Amniotic stem cell (primary cell): ENCODE measurements at places on chromosomes 16 and 17.
A peak's percentile ranks its signal among the peaks of the same experiment; 100 is the strongest.

- DNase-seq: no peak
Measured at GRCh38 chr16:54422569-54422978, 136.0 kb upstream of the IRX3 start.

DNA sequence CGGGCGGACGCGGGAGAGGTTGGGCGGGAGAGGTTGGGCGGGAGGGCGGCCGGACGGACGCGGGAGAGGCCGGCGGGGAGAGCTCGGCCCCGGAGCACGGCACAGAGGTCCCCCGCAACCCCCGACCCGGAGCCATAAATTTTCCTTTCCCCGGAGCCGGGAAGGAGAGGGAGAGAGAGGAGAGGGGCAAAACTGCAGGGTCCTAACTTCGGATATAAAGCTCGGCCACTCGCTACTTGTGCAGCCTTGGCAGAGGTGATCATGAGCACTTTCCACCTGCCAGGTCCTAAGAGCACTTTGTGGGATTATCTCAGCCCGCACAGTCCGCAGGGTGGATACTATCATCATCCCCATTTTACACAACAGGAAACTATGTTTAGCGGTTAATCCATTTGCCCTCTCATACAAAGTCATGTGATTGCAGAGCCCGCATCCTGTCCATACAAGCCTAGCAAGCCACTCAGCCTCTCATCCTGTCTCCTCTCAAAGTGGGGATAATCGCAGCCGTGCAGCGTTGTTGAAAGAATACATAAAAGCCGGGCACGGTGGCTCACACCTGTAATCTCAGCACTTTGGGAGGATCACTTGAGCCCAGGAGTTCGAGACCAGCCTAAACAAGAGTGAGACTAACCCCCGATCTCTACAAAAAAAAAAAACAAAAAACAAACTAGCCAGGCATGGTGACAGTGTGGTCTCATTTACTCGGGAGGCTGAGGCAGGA, 780 bp upstream of the DCAKD start:
- no peak for DNase-seq

DNA sequence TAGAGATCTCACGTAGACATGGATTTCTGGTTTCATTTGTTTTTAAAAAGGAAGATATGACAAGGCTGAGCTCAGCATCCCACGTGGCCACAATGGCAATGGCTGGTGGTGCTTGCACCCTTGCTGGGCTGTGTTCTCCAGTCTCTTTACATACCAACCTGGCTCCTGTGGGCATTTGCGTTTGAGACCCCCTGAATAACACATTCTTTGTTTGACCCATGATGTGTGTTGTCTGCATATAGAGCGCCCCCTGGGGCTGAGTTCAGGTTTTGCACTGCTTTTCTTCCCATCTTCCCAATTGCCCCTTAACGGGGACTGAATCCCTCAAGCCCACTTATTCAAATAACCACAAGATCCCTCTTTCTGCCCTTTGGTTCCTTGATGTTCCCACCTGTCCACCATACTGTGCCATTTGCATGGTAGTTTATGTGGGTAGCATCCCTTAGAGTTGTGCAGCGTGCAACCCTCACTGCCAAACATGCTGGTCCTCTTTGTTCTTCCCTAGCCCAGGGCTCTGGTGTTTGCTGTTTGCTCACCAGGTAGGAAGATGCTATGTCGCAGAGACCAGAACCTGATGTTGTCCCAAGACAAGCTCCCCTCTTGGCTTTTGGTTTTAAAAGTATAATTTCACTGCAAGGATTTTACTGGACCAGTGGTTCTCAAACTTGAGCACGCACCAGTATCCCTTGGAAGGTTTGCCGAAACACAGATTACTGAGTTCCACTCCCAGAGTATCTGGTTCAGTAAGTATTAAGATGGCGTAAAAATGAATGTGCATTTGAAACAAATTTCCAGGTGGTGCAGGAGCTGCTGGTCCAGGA, 38.5 kb upstream of the NKD1 start:
- DNase-seq: no peak

DNA sequence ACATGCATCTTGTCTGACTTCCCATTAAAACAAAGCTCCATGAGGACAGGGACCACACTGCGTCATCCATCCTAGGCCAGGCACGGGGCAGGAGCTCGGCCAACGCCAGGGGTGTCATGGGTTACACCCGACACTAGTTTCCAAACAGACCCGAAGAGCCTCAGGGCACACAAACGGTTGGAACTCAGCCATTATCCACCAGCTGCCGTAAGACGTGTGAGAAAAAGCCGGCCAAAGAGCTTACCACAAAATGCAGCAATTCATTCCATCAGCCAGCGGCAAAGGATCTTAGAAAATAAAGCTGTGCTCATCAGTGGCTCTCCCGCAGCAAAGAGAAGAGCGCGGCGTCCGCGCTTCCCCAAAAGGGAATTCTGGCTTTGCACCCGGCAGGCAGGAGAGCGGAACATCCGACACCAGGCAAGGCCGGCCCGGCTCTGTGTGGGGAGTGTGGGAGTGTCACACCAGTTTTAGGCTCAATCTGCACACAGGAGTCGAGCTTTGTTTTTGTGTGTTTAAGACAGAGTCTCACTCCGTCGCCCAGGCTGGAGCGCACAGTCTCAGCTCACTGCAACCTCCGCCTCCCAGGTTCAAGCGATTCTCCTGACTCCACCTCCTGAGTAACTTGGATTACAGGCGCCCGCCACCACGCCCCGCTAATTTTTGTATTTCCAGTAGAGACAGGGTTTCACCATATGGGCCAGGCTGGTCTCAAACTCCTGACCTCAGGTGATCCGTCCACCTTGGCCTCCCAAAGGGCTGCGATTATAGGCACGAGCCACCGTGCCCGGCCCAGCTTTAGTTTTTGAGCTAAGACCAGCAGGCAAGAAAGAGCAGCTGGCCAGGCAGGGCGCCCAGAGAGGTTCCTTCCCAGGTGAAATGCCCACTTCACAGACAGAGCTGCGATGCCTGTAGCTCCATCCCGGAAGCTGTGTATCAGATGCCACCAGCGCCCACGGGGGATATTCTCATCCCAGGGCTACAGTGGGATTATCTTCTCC, 1.5 kb downstream of the SLC38A8 start:
- no peak for DNase-seq

DNA sequence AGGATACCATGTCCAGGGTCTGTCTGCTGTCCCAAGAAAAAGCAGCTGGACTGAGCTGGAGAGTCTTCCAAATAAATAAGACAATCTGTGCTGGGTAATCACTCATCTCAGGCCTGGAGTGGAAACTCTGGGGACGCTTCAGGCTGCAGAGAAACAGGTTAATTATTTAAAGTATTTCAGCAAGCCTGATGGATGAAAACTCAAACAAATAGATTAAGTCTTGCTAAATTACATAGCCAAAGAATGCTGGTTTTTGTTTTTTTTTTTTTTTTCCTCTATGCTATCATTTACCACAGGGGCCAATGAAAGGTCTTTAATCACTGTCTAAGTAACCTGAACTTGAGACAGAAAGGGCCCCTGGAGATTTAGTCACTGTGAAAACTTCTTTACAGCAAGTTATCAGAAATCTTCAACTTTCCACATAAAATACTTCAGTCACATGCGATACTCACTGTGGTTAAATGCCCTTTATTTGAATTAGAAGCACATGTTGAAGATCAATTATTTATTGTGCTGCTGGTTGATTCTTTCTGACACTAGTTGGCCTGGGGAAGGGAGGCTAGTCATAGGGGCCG, 31.0 kb upstream of the KCNJ2 start:
- peak; percentile 18 for DNase-seq

DNA sequence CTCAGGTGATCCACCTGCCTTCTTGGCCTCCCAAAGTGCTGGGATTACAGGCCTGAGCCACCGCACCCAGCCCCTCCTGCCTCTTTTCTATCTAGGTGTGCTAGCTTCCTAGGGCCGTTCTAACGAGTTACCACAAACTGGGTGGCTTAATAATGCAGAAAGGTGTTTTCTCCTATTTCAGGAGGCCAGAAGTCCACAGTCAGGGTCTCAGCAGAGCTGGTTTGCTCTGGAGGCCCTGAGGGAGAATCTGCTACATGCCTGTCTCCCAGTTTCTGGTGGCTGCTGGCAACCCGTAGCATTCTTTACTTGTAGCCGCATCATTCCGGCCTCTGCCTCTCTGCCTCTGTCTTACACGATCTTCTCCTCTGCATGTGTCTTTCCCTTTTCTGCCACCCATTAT, 89.2 kb downstream of the NTN1 start:
- DNase-seq: no peak

- no peak for DNase-seq
Measured at GRCh38 chr16:2404099-2404498, 25.1 kb upstream of the CCNF start.

GRCh38 chr16:53937161-53937880, 233.4 kb downstream of the FTO start:
- no peak for DNase-seq
